ENCODE measurements at places on chromosomes 5 and 9.

DNA sequence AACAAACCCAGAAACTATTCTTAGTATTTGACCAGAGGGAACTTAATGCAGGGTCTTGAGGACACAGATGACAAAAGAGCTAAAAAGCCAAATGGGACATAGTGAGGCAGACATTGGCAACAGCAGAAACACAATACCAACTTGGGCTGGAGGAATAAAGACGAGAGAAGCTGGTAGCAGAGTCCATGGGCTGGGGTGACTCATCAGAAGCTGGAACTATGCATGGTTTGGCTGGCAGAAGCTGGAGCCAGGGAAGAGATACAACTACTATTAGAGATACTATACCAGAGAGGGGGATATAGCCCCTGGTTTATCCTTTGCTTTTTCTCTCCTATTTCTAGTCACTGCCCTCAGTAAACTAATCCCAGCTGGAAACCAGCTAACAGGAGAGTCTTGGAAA lies 29.2 kb upstream of the DPYSL3 start:
- no peak for DNase-seq

- DNase-seq = no peak
Measured at GRCh38 chr9:90024409-90024808, 419.6 kb downstream of the GADD45G start.

- DNase-seq = no peak
Measured at GRCh38 chr5:180209137-180209581, at the start of gene RASGEF1C. TSS of gene RASGEF1C (minus strand) at chr5:180209211. CDS start at chr5:180138052, 71,159 bp downstream.

- no peak for DNase-seq
Measured at GRCh38 chr5:2459251-2459650, 292.2 kb downstream of the IRX2 start.

DNA sequence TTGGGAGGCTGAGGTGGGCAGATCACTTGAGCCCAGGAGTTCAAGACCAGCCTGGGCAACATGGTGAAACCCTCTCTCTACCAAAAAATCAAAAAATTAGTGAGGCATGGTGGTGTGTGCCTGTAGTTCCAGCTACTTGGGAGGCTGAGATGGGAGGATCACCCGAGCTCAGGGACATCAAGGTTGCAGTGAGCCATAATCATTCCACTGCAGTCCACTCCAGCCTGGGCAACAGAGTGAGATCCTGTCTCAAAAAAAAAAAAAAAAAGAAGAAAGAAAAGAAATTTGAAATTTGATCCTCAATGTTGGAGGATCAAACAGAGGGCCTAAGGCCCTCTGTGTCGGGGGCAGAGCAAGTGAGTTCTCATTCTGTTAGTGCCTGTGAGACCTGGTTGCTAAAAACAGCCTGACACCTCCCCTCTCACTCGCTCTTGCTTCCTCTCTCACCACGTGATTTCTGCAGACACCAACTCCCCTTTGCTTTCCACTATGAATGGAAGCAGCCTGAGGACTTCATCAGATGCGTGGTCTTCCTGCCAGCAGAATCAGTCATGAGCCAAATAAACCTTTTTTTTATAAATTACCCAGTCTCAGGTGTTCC lies 8.4 kb upstream of the GOLPH3 start:
- no peak for DNase-seq

DNA sequence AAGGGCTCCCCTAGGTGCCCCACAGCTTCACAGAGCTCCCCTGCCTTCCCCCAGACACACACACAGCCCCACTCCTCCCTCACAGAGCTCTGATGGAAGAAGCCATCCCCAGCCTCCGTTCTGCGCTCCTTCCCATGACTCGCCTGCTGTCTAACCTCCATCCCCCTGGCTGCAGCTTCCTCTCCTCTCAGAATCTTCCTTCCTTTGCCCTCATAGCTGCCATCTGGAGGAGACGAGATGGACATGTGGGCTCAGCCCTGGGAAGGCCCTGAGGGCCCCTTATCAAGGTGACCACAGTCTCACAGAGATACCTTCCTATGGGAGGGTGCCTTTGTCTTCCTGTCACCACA lies 94.3 kb downstream of the PCDH1 start:
- no peak for DNase-seq

DNA sequence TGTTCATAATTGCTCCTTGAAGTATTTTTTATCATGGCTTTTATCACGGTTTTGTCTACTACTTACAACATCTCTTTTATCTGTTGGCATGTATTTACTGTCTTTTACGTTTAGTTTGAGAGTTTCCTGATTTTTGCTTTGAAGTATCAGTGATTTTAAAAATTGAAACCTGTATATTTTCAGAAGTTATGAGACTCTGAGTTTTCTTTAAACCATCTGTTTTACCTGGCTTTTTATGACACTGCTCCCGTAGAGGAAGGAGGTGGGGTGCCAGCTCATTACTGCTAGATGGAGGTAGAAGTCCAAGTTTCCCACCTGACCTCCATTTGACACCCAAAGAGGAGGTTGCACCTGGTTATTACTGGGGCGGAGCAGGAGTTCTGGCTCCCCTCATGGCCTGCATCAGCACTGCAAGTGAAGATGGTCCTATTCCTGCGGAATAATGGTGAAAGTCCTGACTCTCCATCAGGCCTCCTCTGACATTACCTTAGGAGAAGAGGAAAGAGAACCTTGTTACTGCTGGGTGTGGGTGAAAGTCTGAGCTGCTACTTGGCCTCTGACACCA lies 10.0 kb upstream of the ZNF131 start:
- DNase-seq = no peak

DNA sequence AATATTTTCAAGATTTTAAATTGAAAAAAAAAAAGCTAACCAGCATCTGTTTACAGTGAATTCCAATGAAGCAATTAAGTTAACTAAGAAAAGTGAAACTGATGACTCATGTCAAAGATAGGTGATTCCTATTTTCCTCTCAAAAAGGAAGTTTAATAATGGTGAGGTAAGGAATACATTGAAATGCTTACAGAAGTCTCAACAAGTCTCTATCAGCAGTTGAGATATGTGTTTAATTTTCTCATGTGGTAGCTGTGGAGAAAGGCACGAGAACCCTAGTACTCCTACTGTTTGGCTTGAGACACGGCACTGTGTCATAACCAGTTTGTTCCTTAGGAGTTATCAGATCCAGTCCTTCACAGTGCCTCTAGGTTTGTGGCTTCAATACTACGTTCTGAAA lies 114.5 kb downstream of the SLC25A46 start:
- DNase-seq = no peak

DNA sequence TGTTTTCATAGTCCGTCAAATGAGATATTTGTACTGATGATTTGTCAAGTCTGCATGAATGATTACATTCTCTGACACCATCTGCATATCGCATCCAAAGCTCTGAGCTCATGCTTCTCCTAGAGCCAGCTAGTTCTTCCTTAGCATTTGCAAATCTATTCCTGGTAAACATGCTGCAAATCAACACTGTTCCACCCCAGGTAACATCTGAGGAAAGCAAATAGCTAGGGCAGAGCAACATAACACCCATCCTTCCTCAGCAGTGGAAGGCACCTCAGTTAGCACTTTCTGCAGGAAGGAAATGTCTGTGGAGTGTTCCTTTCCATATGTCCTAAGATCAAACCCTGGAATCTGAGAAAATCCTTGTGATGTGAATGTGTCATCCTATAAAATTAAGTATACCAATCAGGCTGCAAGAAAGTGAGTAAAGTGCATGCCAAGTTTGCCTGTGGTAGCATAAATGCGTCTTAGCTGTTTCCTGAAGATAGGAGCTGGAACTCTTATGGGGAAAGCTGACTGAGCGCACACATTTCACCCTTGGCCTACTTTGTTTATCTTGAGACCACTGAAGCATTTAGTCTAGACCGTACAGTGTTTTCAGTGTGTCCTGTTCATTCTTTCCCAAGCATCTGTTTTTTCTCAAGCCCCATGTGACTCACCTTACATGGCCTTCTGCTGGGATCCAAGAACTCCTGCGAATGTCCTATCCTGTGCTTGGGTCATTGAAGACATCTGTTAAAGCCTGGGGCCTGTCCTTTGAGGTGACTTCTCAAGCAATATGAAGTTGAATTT lies 50.9 kb upstream of the STARD4 start:
- DNase-seq = peak; percentile 52

DNA sequence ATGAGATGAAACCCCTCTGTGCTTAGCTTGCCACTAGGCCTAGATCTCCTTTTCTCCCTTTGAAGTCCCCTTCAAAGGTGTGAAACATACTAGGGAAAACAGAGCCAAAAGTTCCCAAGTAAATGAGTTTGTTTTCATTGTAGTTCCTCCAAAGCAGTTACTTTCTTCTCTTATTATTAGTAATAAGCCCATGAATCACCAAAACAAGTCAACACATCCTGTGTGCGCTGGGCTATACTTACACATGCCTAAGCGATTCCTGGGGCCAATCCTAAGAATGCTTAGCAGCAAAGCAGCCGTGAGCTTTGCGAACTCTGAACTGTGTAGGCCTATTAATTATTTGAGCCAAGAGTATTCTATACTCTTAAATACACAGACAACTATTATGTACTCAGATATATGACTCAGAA lies 7.6 kb downstream of the ENC1 start:
- no peak for DNase-seq

GRCh38 chr5:164763206-164763605 lies 1257.8 kb downstream of the MAT2B start:
- no peak for DNase-seq

DNA sequence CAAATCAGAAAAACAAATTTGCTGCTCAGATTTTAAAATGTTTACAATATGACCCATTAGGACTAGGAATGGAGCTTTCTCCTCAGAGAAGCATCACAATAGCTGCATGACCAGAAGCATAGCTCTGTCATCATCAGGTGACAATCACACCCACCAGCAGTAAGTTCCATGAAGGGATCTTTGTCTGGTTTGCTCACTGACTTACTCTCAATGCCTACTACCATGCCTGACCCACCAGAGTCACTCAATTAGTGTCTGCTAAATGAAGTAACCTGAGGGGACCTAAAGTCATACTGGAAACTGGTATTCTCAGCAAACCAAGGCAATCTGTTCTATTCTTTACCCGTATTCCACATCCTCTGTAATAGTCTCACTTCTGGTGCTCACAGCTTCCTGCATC lies 7.7 kb downstream of the ERMP1 start:
- no peak for DNase-seq

DNA sequence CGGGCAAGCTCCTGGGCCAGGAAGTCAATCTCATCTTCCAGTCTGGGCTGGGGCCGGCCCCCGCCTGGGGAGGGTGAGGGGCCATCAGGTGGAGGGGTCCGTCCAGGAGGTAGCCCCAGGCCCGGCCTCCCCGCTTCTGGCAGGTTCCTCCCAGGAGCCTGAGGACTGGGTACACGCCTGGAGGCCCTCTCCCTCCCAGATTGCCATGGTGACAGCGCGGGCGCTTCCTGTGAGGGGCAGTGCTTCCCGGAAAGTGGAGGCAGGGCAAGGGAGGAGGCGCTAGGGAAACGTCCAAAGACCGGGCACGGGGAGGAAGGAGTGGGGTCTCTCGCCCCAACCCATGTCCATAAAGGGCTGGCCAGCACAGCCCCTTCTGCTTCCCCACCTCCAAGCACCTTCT lies 4.9 kb downstream of the NPDC1 start:
- DNase-seq = no peak

DNA sequence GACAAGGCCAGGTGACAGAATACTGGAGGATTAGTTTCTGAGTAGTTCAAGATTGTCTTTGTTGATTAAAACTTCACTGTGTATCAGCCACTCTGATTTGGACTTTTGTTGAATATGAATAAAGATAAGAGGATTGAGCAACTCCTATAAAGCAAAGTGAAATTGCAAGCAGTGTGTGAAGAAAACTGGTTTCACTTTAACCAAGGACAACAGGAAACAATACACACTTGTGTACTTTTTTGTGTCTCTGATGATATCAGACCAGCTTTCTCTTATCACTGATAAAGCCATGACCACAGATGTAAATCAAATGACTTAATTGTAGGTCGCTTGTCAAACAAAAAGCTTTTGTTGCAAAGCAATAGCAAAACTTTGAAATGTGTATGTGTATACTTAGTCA lies 268.6 kb downstream of the FER start:
- DNase-seq = no peak

GRCh38 chr9:112844771-112845542 lies 45.7 kb downstream of the SLC46A2 start:
- DNase-seq = peak; percentile 45

DNA sequence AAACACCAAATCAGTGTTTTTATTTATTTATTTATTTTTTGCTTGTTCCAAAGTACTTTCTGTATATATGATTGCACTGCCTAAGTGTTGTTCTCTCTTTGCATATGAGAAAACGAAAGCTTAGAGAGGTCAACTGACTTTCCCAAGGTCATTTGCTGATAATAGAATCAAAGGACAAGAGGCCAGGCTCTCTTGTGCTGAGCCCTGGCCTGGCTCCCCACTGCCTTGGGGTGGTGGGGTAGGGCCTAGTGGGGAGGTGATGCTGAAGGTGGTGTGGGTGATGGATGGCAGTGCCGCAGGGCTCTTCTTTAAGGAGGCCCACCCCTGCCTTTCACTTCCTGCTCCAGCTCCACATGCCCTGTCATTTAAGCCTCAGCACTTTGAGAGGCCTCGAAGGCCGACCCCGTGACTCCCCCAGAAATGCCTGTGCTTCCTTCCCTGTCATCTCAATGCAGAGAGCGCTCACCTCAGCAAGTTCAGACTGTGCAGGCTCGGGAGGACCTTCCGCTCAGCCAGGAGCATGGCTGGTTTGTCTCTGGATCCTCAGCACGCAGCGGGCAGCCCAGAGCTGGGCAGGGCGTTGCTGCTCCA lies 59.5 kb downstream of the SMIM23 start:
- DNase-seq = no peak

GRCh38 chr5:71873191-71873591 lies 154.1 kb downstream of the CARTPT start:
- no peak for DNase-seq

GRCh38 chr9:130128251-130128650 lies 44.0 kb upstream of the NCS1 start:
- DNase-seq = no peak

DNA sequence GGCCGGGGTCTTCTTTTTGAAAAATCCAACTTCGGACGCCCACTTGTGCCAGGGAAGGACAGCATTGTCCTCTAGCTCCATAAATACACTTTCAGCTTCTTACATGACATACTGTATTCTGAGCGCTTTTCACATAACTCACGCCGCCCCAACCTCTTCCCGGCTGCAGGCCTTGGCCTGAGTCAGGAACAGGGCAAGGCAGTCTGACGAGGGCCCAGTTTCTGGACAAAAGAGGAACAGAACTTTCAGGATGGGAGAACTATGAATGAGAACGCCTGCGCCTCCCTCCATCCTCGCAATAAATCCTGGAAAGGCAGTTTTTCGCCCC lies 650 bp downstream of the DCTN4 start:
- peak; percentile 80 for DNase-seq

DNA sequence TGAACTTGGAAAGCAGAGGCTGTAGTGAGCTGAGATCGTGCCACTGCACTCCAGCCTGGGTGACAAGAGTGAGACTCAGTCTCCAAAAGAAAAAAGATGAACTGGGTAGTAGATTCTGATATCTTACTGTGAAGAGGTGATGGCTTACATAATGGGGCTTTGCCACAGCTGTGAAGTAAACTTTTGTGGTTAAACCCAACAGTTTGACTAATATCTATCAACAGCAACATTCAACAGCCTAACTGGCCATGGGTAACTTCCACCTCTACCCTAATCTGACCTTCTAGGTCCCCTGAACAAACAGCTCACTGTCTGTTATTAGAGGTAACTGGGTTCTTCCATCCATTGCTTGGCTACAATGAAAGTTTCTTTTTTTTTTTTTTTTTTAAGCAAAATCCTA lies 52.1 kb downstream of the TLE1 start:
- DNase-seq = no peak
